ENCODE measurements at places on chromosomes 2 and 18.

DNA sequence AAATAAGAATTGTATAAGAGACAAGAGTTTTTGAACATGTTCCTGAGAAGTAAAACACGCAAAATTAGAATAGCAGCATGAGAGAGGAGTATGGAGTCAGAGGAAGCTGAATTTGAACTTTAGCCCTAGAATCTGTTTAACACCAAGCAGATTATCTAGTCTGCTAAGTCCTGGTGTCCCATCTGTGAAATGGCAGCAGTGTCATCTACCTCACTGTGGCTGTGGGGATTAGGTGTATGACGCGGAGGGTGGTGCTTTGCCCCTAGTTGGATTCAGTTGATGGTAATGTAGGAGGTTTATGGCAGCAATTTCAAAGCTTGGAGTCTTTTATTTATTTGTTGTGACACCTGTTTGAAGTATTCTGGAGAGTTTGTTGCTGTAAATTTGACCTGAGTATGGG, 79.2 kb downstream of the ZNF532 start:
- no peak for DNase-seq

- DNase-seq = no peak
These were observed 136.4 kb upstream of the SKOR2 start for GRCh38 chr18:47387864-47388263.

GRCh38 chr2:177352441-177353186, 40.0 kb upstream of the AGPS start:
- DNase-seq = no peak

- no peak for DNase-seq
These were observed 12.9 kb upstream of the GAL3ST2 start for GRCh38 chr2:241763551-241764274.

- DNase-seq = no peak
These were observed 31.9 kb downstream of the C2orf74 start for GRCh38 chr2:61193670-61194561.

DNA sequence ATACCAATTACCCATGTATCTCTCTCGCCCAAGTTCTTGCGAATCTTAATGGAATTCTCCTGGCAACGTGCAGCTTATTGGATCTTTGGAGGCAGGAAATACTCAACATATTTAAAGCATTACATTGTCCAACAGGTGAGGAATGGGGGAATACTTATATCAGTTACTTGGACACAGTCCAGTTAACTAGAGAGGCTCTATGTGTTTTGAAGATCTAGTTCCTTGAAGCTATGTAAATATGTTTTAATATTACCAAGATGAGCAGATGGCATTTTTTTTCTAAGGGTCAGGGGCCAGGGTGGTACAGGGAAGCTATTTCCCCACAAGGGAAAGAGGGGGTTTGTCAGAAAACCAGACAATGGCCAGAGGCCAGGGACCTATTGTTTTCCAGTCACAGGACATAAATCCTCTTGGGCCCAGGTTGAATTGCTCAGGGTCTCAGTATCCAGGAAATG, 26.8 kb upstream of the MC5R start:
- no peak for DNase-seq

- peak; percentile 52 for DNase-seq
These were observed 46.0 kb downstream of the LRRFIP1 start for GRCh38 chr2:237673130-237674001.

DNA sequence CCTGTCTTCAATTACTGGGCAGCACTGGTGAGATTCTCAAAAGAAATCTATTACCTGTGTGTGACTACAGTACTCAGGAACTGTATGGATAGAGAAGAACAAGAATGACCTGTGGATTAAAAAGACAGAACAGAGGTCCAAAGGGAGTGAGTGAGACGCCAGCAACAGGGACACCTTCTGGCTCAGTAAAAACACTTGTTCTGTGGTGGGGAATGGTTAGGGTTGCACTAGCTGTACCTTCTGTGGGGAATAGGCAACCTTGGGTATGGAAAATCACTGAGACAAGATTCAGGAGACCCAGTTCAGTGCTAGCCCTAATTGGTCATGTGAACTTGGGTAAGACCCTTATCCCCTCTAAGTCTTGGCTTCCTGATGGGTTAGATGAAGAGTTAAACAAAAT, 986.0 kb downstream of the TSN start:
- DNase-seq = no peak

GRCh38 chr18:22838639-22839277, 94.4 kb upstream of the RBBP8 start:
- no peak for DNase-seq

DNA sequence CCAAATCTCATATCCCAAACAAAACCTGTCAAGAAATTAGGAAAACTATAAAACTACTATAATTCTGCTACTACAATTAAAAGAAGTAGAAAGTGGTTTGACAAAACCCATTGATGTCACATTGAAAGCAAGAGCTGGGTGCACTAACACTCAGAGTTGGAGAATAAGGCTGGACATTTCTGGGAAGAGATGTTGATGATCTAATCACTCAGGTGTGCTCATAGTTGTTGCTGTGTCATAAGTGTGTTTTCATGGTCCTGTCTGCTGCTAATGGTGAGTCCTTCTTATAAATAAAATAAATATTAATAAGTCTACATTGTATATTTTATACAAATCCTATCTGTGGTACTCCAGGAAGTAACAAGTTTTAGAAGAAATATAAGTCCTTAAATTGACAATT, 168.2 kb upstream of the LRP1B start:
- DNase-seq = no peak

- no peak for DNase-seq
These were observed 18.4 kb upstream of the PIEZO2 start for GRCh38 chr18:11167778-11168177.

DNA sequence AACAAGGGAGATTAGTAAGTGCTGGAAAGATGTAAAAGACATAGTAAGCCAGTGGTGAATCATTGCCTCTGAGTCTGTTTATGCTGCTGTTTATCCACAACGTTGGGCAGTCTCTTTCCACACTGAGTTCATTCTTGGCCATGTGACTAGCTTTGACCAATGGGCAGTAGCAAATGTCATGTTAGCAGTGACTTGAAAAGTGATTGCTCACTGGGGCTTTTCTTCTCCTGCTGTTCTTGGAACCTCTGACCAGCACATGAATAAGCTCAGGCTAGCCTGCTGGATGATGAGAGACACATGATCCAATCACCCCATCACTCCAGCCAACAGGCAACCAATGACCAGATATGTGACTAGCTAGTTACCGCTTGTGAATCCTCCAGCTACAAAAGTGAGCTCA, 360.4 kb downstream of the SLC4A3 start:
- DNase-seq = peak; percentile 82

DNA sequence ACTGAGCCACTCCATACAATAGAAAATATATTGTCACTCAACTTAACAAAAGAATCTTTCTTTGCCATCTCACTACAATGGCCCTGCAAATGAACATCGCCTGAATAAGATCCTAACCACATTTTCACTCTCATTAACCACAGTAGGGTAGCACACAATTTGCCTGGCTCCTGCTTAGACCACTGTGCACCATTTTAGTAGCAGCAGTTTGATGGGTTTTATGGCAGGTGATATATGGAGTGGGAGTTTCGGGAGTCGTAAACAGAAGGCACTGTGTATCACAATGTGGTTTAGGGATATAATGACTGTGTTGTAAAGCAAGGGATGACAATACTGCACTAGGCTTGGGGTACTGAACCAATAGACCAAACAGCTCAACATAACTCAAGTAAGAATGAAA, 617.4 kb downstream of the BCL11A start:
- no peak for DNase-seq

All from Caki2 (cell line).